ENCODE measurements at places on chromosomes 3 and 15. TPM values are rescaled to one million over a fixed set of nuclear protein-coding genes. Genes with fewer than 3 reads are reported as not detected.

Gene C3orf70
- total RNA-seq, result not detected

Gene INSYN1
- total RNA-seq, result not detected

Gene TMCO5A
- not detected for total RNA-seq

Gene SMAD6
- total RNA-seq, result 0.37 TPM

Gene FES
- total RNA-seq, result 42.0 TPM

Gene CHST2
- 24.8 TPM for total RNA-seq

Gene OR5AC2
- not detected for total RNA-seq

Gene GP5
- total RNA-seq, result 0.22 TPM

Gene CRYBG3
- 2.2 TPM for total RNA-seq

Data from B cell (primary cell).